ENCODE measurements at places on chromosomes 6 and 20. TPM values are rescaled to one million over a fixed set of nuclear protein-coding genes. Genes with fewer than 3 reads are reported as not detected.

GRCh38 chr6:73655341-73655917 is 1.6 kb upstream of the SLC17A5 start:
- no peak for DNase-seq

GRCh38 chr6:37479266-37479854 is 20.3 kb downstream of the CCDC167 start:
- no peak for DNase-seq

DNA sequence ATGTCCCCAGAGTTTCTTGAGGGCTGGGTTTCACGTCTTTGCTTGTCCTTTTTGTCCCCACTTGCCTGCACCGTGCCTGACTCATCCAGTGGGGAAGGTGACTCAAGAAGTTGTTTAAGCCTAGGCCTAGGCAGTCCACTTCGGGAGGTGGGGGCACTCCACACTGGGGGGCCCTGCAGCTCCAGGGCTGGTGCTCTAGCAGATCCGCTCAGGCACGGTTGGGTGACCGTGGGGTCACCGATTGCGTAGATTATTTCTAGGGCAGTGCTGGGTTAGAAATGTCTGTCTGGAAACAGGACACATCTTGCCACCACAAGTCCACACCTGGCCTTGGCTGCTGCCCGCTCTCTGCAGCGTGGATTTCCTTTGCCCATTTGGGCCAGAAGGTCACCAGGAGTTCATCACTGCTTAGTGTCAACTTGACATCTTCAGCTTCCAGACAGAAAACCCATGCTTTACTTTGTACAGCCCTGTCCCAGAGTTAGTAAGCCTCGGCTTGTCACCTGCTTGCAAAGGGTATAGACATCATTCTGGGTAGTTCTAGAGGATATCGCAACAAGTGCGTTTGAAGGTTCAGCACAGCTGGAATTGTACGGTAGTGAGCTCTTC is 13.6 kb upstream of the C20orf144 start:
- no peak for DNase-seq

- DNase-seq = no peak
Measured at GRCh38 chr6:86756640-86757229, 180.6 kb upstream of the HTR1E start.

GRCh38 chr6:149628875-149629510 is 19.5 kb downstream of the KATNA1 start:
- no peak for DNase-seq

DNA sequence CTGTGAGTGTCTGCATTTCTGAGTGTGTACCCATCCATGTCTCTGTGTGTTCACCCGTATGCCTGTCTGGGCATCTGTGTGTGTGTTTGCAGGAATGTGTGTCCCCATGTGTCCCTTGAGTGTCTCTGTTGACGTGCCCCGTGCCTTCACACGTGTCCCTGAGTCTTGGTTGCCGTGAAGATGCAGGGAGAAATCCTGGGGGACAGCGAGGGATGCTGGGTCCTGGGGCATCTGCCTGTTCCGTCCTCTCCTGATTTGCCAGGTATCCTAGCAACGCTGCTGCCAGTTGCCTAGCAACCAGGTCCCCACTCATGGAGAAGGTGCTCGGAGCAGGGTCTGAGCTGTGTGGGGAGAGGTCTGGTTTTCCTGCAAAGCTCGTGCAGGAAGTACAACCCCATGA is 6.0 kb upstream of the LKAAEAR1 start:
- DNase-seq = no peak

GRCh38 chr6:105753207-105753606 is 332.9 kb upstream of the PRDM1 start:
- peak; percentile 90 for DNase-seq

The EYA2 gene
- polyA plus RNA-seq = 0.70 TPM

The TIAM2 gene
- 7.8 TPM for polyA plus RNA-seq

The PAX1 gene
- polyA plus RNA-seq = not detected

The NKAIN2 gene
- polyA plus RNA-seq = 1.4 TPM

The FRK gene
- polyA plus RNA-seq = 4.9 TPM

The CBLN4 gene
- not detected for polyA plus RNA-seq

The TFAP2D gene
- polyA plus RNA-seq = not detected

Data from small intestine (tissue), 16 donors.